ENCODE measurements at places on chromosomes 2 and 18. TPM values are rescaled to one million over a fixed set of nuclear protein-coding genes. Genes with fewer than 3 reads are reported as not detected.

- DNase-seq: no peak
Measured at GRCh38 chr2:98372121-98372520, 25.9 kb downstream of the CNGA3 start.

EFHD1 gene
- total RNA-seq: 2.8 TPM

GRHL1 gene
- total RNA-seq: 5.7 TPM

- DNase-seq: no peak
Measured at GRCh38 chr2:169066897-169067296, 2.5 kb upstream of the DHRS9 start.

LIMS1 gene
- total RNA-seq: 136 TPM

DNA sequence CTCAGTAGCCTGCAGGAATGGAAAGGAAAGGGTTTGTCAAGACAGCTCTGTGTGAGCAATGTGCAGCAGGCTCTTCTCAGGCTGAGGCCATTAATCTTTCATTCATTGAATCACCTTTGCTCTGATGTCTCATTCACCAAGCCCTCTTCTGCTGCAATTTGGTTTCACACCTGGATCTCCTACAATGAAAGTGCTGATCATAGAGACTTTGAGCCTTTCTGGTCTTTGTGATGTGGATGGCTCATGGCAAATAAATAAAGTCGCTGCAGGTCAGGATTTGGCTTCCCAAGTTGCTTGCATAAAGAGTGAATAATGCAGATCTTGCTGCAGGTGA lies 95.8 kb upstream of the SPRED2 start:
- no peak for DNase-seq

DNA sequence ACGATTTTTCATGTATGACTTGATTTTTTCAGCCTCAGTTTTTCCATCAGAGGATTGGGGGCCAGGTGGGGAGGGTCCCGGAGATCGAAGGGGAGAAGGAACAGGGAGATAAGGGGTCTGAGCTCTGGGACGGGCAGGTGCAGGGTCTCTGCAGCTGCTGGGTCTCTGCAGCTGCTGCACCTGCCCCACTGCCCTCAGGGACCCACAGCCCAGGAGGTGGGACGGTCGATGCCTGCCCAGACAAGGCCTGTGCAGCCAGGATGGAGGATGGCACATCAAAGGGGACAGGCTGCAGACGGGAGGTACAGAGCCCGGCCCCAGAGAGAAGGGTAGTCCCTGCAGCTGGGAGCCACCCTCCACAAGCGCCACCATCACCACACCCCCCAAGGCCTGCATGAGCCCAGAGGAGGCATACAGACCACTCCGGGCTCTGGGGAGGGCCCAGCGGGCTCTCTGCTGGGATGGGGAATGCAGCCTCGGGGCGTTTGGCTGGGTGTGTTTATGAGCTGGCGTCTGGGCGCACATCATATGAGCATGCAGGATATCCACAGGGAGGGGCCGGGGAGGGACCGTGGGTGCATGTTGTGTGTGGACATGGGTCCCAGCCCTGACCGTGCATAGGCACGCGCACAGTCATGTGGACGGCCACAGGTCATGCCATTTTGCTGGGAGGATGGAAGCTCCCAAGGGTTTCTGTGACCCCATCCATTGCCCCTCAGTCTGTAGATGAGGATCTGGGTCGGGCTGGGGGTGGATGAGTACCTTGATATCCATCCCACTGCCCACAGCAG lies 34.9 kb upstream of the GPC1 start:
- DNase-seq: no peak

GCG gene
- total RNA-seq: not detected

- no peak for DNase-seq
Measured at GRCh38 chr2:174280596-174280995, 32.3 kb upstream of the OLA1 start.

DNA sequence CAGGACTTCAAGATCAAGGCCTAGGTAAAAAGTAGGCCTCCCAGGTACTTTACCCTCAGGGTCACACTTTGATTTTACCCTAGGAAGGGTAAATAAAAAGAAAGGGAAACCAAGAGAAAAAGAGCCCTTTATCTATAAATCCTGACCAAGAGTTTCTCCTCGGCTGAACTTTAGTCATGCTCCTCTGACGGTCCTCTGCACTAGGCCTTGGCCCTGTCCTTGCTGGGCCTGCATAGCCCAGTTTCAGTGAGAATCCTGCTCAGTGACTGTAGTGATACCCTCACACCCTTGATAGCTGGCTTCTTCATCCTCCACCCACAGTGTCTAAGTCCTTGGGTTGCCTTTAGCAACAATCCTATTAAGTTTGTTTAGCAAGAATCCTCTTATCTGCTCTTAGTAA lies 20.5 kb upstream of the ITSN2 start:
- DNase-seq: no peak

INHBB gene
- 2.2 TPM for total RNA-seq

DNA sequence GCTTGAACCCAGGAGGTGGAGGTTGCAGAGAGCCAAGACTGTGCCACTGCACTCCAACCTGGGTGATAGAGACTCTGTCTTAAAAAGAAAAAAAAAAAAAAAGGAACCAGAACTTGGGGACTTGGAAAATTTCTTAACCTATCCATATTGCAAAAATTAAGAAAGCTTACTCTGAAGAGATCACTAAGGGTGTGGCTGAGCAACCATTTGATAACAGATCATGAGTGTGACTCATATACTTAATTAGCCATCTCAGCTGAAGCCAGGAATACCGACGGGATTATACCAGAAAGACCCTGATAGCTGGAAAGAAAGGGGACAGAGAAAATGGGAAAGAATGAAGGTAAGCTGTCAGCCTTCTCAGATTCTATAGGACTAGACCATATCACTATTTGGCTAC lies 7.1 kb upstream of the ADD2 start:
- DNase-seq: no peak

DNA sequence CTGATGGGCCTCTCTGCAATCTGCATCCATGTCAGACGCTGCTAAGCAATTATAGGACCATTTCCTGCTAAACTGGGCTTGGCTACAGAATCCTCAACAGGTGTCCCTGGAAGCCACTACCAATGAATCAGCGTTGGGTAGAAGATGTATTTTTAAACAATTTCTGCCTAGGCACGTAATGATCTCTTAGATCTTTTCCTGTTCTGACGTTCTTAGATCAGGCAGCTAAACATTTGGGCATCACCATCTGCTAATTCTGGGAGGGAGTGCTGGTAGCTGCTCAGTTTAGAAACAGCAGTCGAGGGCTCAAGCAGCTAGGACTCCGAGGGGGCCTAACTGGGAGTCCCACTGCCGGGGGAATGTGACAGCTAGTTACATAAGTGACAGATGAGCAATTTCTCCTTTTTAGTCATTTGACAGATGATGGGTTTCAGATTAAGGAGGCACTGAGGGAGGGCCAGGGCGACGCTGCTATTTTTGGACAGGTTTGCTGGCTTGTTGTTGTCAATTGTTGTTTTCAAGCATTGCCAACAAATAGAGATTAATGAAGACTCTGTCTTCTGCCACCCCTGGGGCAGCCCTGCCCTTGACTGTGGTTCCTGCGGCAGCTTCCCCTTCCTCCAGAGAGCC lies 92.7 kb downstream of the MRO start:
- no peak for DNase-seq

DNA sequence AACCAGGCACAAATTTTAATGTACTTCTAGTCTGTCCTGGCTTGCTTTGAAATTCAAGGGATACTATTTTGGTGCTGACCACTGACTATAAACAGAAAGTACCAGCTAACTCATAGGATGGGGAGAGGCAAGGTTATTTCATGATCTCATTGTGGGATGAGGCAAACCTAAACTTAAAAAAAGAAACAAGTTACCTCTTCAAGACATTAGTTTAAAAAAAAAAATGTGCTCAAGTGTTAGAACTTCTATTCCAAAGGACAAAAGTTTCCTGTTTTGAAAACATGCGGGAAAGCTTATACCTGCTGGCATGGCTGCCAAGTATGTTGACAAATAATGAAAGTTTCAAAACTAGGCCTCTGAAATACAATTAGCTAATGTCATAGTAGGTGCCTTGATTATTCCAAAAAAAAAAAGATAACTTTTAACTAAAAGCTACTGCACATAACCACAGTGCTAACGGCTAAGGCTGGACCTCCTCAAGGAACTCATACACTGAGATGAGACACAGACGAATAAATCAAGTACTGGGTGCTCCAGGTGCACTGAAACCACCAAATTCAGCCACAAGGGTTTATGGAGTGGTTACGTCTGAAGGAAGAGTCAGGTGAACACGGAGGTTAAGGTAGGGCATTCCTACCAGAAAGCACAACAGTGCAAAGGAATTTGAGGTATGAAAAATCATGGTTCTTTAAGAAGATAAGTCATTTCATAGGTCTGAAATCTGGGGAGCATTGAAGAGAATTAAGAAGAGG lies 38.1 kb downstream of the TMEM131 start:
- no peak for DNase-seq

- DNase-seq: no peak
Measured at GRCh38 chr2:82282111-82282882, 1977.7 kb upstream of the LRRTM1 start.

PLEK gene
- total RNA-seq: 3.8 TPM

GRCh38 chr18:51160646-51161045 lies 36.8 kb downstream of the MEX3C start:
- no peak for DNase-seq

DNA sequence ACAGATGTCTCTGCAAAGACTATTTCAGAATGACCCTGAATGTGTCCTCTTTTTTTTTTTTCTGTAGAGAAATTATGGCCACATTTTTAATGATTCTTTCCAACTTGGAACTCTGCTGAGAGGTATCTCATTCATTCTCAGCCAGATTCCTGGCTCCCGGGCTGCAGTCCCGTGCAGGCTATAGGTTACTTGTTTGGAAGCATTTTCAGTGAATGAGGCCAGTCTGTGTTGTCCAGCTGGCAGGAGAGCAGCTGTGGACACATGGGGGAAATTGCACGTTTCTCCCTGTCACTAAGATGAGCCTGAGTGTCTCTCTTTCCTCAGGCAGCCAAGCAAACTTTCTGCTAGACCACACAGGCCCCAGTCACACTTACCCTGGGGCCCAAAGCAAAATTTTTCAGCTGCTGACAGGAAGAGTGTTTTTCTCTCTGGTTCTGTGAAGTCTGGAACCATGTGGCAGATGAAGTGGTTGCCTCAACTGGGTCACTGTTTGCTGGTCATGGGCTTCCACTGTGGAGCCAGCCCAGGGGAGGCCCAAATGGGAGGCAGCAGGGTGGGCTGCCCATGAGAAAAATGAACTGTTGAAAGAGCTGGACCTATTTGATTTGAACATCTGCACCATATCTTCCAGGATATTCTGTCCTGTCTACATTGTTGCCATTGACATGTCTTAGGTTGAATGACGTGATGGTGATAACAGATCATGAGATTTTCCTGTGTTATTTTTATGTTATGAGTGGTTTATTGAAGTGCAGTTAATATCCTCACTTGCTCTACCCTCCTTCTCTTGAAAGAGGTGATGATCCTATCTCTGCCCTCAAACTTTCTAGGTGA lies 431.2 kb downstream of the LPIN1 start:
- DNase-seq: peak; percentile 88

ZNF521 gene
- total RNA-seq: 16.5 TPM

- DNase-seq: no peak
Measured at GRCh38 chr2:49515996-49516782, 361.9 kb upstream of the FSHR start.

DNA sequence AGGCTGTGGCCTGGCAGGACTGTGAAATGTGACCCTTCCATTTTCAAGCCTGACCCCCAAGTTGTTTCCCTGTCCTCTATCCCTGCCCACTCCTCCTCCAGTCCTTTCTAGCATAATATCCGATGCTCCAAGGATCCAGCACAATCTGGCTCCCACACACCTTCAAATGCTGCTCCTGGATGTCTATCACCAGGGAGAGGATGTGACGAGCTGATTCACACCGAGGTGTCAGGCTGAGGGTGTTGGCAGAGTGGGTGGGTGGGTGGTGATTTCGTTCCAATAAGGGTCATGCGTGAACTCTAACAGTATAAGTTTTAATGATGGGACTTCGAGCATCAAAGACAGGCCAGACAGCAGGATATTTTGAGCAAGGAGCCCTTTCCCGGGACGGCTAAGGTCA lies 107.8 kb downstream of the CELF4 start:
- no peak for DNase-seq

GRCh38 chr2:40230707-40231432 lies 221.0 kb downstream of the SLC8A1 start:
- DNase-seq: peak; percentile 26

Data from stomach (tissue), 19 donors.